ENCODE measurements at places on chromosomes 3 and 15.
A peak's percentile ranks its signal among the peaks of the same experiment; 100 is the strongest.

- DNase-seq: peak; percentile 62
Measured at GRCh38 chr15:69557707-69558409, 105.2 kb downstream of the RPLP1 start.

- DNase-seq: no peak
Measured at GRCh38 chr15:43270113-43270665, 3.5 kb upstream of the TGM5 start.

DNA sequence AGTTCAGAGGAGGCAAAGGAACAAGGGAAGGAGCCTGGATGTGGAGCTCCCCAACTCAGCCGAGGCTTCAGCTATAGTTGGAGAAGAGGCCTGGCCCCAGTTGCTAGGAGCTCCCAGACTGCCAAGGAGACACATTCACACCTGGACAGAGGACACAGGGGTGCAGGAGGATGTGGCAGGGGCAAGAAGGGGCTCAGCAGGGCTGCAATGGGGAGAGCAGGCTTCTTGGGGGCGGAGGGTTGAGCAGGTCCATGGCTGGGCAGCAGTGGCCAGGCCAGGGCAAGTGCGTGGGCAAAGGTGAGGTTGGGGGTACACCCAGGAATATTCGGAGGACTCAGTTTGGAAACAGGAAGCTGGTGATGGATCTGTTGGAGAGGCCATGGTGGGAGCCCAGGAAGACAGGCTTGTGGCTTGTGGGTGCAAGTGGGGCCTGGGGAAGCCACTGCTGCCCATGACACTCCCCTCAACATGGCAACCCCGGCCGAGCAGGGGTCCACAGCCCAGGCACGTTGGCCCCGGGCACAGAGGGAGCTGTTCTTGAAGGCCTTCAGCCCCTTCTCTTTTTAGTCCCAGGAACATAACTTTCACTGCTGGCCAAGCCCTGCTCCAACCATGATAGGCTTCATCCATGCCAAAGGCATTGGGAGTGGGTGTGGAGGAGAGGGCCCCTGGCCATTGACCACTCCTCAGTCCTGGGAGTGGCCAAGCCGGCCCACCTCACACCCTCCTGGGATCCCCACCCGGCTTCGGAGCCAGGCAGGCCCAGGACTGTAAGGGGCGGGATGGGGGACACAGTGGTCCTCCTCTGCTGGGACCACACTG lies 33.3 kb downstream of the TSPAN3 start:
- DNase-seq: no peak

- no peak for DNase-seq
Measured at GRCh38 chr15:25732191-25732590, 130.9 kb downstream of the ATP10A start.

GRCh38 chr3:18743761-18744160 lies 318.6 kb upstream of the SATB1 start:
- no peak for DNase-seq

DNA sequence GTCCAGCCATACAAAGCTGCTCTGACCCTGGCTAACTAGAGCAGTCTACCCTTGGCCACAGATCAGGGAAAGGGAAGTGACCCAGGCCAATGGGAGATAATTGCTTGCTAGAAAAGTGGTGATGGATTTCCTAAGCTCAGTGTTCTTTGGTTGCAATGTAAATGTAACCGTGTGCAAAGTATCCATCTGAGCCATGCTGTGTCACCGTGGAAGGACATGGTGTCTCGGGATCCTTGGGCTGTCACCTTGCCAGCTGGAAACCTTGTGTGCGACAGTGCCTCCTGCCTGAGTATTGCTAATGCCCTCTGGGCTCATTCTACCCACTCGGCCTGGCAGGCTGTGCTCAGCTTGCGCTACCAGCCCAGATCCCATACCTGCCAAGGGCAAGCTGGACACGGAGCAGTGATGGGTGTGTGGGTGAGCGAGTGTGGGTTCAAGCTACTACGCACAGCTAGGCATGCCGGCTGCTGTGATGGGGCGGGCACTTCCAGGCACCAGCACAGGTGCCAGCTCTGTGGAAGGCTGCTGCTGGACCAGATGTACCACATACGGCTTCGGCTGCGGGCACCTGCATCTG lies 10.7 kb upstream of the SIAH2 start:
- no peak for DNase-seq

GRCh38 chr3:108118038-108118768 lies 27.4 kb upstream of the CD47 start:
- DNase-seq: no peak

- DNase-seq: no peak
Measured at GRCh38 chr15:49412797-49413196, 10.2 kb upstream of the FGF7 start.

DNA sequence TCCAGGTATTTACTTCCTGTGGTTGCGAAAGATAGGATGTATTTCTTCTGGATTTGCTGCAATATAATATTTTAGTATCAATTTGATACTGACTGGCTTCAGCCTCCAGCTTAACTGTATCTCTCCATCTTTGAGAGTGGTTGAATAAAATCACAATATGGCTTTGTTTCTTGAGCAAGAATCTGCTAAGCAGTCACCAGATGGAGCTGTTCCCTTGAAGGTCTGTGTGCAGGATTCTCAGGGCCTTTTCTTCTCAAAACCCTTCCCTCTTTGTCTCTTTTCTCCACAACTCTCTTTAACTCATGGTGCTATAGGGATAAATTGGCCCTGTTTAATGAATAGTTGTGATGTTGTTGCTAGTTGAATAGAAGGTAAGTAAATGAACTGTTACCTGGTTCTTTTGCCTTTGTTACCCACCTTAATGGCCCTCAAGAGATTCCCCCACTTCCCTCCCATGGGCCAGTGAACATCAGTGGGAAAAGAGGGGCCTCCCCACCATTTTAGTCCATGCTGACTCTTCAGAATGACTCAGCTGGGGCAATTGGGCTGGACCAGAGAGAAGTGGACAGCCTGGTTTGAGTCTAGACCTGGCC lies 34.8 kb upstream of the RAB6B start:
- no peak for DNase-seq

DNA sequence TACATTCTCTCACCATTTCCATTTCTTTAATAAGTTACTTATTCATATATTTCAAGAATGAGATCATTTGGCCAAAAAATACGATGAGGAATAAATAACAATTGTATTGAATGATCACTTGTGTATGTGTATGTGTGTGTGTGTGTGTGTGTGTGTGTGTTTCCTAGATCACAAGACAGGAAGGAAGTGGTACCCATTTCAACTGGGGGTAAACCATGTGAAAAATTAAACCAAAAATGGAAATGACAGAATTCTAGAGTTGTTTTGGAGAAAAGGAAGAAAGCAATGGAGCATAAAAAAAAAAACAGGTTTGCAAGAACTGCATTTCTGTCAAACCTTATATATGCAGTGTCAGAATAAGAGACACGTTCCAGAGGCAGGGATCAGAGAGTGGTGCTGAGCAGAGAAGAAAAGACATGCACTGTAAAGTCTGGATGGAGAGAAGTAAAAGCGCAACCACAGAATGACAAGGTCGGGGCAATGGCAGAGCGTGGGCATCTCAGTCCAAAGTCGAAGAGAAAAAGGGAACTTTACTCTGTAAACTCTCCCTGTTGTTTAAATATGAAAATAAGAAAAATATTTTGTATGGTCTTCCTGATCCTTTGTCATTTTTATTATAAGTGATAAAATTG lies 75.5 kb downstream of the PEX5L start:
- no peak for DNase-seq

DNA sequence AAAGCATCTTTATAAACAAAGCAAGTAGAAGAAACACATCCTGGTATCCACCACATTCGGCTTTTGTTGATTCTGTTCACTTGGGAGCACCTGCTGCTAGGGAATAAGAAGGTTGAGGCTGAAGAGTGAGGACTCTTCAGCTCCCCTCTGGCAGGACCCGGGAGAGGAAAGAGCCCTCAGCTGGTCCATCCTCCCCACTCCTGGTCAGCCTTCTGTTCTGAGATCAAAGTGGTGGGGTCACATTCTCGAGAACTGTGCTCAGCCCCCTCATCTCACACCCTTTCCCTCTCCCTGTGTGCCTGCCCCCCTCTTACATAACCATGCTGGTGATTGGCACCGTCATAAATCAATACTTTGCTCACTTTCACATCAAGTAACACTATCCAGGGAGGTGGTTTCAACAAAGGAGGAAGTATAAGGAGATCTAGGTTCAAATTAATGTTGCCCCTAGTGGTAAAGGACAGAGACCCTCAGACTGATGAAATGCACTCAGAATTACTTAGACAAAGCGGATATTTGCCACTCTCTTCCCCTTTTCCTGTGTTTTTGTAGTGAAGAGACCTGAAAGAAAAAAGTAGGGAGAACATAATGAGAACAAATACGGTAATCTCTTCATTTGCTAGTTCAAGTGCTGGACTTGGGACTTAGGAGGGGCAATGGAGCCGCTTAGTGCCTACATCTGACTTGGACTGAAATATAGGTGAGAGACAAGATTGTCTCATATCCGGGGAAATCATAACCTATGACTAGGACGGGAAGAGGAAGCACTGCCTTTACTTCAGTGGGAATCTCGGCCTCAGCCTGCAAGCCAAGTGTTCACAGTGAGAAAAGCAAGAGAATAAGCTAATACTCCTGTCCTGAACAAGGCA lies at the start of gene NR1I2:
Gene NR1I2, plus strand, starts transcription at position 772 of the 869 bp plus-strand sequence.
- DNase-seq: no peak

DNA sequence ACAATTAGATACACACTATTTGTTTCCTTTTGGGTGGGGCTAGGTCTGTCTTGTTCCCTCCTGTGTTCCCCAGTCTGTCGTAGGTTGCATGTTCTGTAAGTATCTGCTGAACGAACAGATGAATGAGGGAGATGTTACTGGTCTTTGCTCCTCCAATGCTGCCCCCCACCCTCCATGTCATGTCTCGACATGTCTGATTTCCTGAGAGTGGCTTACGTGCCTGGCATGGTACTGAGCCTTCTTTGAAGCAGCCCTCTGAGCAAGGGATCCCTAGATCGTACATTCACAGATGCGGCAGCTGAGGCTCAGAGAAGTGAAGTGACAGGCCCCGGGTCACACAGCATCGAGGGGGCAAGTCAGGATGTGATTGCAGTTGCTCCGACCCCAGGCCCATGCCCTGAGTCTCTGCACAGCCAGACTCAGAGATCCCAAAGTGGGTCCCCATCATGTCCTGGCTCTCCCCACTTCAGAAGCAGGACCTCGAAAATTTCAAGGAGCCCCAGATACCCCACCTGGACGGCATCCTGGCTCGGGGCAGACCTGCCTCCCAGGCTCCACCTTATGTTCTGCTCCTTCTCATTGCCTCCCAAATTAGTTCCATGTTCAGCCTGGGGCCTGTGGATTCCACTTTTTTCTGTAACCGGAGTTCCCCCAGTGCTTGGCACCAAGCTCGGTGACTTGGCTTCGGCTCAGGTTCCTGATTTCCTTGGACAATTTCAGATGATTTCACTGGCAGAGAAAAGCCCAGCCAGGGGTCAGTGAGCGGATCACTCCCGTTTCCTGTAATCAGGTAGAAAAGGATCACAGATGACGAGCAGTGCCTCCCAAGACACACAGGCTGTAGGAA lies 24.7 kb downstream of the GOLGA6L2 start:
- no peak for DNase-seq

GRCh38 chr3:42876940-42877720 lies 1.5 kb upstream of the CYP8B1 start:
- no peak for DNase-seq

- DNase-seq: no peak
Measured at GRCh38 chr15:61654002-61654740, 406.1 kb downstream of the VPS13C start.

DNA sequence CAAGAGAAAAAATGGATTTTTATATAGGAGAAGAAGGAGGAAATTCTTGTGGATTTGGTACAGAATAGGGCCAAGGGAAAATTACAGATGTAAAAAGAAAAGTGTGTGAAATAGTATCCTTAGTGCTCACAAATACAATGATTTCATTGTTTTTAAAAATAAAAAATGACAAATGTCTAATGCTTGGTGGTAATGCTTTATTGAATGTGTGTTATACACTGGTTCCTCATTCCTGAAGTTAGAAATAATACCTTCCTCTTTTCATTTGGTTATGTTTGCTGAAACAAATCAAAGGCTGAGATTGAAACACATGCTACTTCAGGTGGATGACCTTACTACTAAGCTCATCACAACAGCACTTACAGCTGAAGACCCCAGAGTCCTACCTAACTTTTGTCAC lies 37.7 kb upstream of the CCR2 start:
- DNase-seq: no peak

GRCh38 chr3:66322436-66322835 lies 101.6 kb downstream of the SLC25A26 start:
- DNase-seq: no peak

DNA sequence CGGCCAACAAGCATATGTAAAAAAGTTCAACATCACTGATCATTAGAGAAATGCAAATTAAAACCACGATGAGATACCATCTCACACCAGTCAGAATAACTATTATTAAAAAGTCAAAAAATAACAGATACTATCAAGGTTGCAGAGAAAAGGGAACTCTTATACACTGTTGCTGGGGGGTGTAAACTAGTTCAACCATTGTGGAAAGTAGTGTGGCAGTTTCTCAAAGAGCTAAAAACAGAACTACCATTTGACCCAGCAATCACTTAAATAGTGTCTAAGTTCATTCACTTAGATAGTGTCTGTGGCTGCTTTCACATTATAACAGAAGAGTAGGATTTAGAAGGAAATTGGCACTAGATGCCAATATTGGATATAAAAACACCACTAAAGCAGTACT lies 49.7 kb downstream of the CGGBP1 start:
- DNase-seq: no peak

DNA sequence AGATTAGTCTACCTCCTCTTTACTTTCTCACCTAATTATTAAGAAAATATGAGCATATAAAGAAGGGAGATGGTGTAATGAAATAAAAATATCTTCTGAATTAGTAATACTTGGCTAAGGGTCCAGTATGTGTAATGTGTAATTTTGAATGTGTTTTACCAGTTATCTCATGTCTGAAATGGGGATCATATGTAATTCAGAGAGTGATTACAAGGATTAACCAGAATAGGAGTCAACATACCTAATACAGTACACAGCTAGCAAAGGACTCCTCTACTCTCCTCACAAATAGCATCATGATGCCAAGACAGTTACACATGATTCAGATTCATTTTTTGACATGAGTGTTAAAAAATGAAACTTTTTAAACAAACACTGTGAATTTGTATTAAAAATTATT lies 570.4 kb downstream of the SI start:
- DNase-seq: no peak

DNA sequence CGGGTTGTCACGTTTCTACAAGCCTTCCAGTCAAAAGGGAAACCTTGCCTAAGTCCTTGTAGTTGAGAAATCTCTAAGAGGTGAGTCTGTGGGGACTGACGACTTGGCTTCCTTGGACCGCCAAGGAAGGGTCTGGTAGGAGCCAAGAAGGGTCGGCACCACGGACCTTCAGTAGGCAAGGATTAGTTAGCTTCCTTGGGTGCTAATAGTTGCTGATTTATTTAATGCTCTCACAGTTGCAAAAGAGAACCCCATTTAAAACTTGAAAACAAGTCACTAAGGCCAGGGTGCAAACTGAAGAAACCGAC lies 361 bp upstream of the LCMT2 start:
- DNase-seq: no peak

- DNase-seq: no peak
Measured at GRCh38 chr15:58549013-58549784, 117.4 kb downstream of the LIPC start.

- DNase-seq: no peak
Measured at GRCh38 chr3:65128346-65128745, 440.5 kb upstream of the ADAMTS9 start.

- DNase-seq: no peak
Measured at GRCh38 chr3:127723011-127723567, 50.3 kb downstream of the ABTB1 start.

- peak; percentile 65 for DNase-seq
Measured at GRCh38 chr3:20573175-20573574, 387.2 kb upstream of the SGO1 start.

GRCh38 chr3:57966829-57967228 lies 41.4 kb upstream of the FLNB start:
- DNase-seq: no peak
